ENCODE measurements at places on chromosomes 7 and 10.

DNA sequence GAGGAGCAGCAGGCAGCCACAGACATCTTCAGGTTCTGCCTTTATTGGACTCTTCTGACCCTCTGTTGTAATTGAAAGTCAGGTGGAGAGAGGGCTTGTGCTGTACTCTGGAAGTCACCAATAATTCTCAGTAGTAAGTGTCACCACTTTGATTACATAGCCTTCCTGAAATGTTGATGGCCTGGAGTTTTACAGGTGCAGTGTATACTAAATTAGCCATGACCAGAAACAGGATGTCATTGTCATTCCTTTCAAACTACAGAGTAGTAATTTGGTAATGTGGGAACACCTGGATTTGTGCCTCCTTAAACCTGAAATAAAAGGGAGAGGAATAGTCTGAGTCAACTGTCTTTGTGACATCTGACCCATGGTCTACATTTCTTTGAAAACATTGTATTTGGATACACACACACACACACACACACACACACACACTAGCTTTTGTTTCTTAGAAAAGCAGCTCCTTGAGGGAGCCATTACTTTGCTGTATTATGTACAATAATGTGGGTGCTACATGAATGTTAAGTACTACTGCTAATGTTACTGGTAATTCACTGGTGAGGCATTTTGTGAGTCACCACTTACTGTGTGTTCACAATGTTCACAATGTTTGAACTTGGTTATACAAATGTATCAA lies 19.6 kb downstream of the ARL4A start:
- DNase-seq = no peak

DNA sequence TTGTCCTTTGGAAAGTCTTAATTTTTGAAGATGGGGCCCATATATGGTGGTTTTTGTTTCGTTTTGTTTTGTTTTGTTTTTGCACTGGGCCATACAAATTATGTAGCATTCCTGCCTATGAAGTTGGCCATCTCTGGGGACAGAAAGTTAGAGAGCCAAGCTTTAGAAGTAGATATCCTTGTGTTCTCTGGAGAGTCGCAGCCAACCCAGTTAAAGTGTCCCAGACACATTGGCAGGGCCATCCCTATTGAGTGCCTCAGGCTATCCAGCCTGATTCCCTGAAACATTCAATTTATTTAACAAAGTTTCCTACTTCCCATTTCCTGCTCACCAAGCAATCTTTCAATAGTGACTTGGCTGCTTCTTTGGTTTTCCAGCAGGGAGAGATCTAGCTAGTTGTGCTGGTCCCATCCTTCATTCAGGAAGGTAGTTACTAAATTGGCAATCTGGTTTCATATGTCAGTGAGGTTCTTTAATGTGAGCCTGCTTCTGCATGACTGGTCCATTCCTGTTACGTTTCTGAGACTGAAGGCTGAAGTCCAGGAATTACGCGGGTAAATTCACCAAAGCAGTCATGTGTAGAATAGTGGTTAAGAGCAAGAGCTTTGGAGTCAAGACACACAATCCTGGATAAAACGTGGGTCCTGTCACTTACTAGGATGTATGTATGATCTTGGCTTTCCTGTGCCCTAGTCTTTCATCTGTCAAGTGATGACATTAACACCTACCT lies 49.3 kb upstream of the HBP1 start:
- DNase-seq = no peak

- peak; percentile 75 for DNase-seq
Measured at GRCh38 chr7:102433219-102434038, at the start of gene ORAI2. ORAI2 (plus strand) TSS chr7:102433575; CDS start chr7:102438957, 5,382 bp downstream.

DNA sequence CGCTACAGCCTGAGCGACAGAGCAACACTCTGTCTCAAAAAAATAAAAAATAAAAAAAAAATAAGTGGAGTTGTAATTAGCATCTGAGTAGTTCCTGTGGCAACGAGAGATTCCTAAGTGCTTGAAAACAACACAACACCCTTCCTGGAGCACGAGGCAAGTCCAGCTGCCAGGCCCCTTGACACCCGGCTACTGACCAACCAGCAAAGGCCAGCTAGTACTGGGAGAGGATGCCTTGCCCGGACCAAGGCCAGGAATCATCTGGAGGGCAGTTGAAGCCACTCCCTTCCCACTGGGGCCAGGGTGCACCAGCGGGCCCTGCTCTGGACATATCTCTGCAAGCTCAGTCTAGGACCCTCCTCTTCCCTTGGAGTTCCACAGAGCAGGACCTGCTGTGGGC lies 536 bp downstream of the C10orf105 start:
- DNase-seq = no peak
